Panc1 (cell line): ENCODE measurements at places on chromosomes 16 and 17.

GRCh38 chr17:69884846-69885245, 190.2 kb upstream of the KCNJ16 start:
- no peak overlapping the region for H3K27ac ChIP-seq
- no peaks in the 10 kb centered on the region for H3K36me3 ChIP-seq
- H3K4me3 ChIP-seq: no peak overlapping the region
- no peak for DNase-seq
- H3K27me3 ChIP-seq: no peaks in the 10 kb centered on the region

- H3K36me3 ChIP-seq: no peaks in the 10 kb centered on the region; the same call in 1 of the 2 replicates
- no peak for DNase-seq
- no peaks in the 10 kb centered on the region for H3K27me3 ChIP-seq
- H3K27ac ChIP-seq: no peak overlapping the region
- H3K4me3 ChIP-seq: no peak overlapping the region
Measured at GRCh38 chr16:22357635-22357971, 16.8 kb downstream of the CDR2 start.

DNA sequence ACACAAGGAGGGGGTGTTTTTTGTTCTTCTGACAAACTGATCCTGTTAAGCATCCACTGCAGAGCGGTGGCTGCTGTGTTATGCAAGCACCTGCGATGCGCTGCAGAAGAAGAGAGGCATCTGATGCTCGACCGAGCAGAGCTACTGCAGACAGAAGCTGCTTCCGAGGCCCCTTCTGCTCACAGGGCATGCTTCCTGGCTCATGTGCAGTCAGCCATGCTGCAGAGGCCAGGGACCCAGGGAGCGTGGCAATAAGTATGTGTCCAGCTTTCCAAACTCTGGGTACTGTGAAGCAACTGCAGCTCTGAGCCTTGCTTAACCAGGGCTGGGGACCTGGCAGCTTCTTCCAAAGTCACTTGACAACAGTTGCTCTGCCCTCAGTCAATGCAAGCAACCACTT, 448.6 kb upstream of the RBFOX1 start:
- DNase-seq: no peak
- H3K27ac ChIP-seq: no peak overlapping the region
- no peaks in the 10 kb centered on the region for H3K4me1 ChIP-seq
- no peaks in the 10 kb centered on the region for H3K27me3 ChIP-seq

DNA sequence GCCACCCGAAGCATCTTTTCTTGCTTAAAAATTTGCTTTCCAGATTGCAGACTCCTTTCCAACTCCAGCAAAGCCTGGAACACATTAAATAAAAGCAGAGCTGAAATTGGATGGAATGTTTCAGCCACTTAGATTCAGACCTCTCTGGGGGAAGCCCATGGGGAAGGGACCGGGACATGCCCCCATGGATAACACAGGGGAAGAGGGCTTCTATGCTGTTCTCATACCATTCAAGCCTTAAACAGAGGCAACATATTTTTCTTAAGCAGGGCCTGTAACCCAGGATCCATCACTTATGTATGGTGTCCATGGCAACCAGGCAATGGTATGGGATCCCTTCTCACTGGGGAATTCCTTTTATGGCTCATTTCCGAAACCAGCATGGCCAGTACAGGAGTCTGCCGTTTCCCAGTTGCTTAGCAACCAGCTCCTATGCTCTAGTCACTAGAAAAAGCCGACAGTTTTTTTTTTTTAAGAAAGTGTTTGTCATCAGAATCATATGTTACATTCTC, 62.0 kb upstream of the MARCHF10 start:
- DNase-seq: no peak
- H3K36me3 ChIP-seq: no peaks in the 10 kb centered on the region
- H3K27me3 ChIP-seq: no peaks in the 10 kb centered on the region
- H3K4me1 ChIP-seq: no peaks in the 10 kb centered on the region
- no peak overlapping the region for H3K27ac ChIP-seq
- H3K4me3 ChIP-seq: no peak overlapping the region

GRCh38 chr16:54178478-54178976, 108.1 kb downstream of the IRX3 start:
- H3K4me1 ChIP-seq: no peaks in the 10 kb centered on the region
- no peak overlapping the region for H3K27ac ChIP-seq
- no peaks in the 10 kb centered on the region for H3K27me3 ChIP-seq
- H3K36me3 ChIP-seq: no peaks in the 10 kb centered on the region
- DNase-seq: no peak
- H3K4me3 ChIP-seq: no peak overlapping the region

GRCh38 chr16:58605562-58605961, 24.1 kb downstream of the CNOT1 start:
- H3K4me3 ChIP-seq: no peak overlapping the region
- no peak overlapping the region for H3K27ac ChIP-seq
- no peaks in the 10 kb centered on the region for H3K27me3 ChIP-seq
- no peaks in the 10 kb centered on the region for H3K36me3 ChIP-seq
- H3K4me1 ChIP-seq: peaks cover 7% of the 10 kb centered on the region

DNA sequence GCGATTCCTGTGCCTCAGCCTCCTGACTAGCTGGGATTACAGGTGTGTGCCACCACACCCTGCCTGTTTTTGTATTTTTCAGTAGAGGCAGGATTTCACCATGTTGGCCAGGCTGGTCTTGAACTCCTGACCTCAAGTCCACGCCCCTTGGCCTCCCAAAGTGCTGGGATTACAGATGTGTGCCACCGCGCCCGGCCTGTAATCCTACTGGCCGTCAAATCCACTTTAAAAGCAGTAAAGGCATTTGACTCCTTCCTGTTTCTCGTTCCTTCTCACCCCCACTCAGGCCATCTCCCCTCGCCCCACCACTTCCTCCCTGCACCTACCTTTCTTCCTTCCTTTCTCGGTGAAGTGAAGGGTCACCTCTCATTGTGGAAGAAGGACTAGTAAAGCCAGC, 69.4 kb upstream of the CREBBP start:
- no peak overlapping the region for H3K4me3 ChIP-seq
- peaks cover 15% of the 10 kb centered on the region for H3K4me1 ChIP-seq
- H3K27me3 ChIP-seq: no peaks in the 10 kb centered on the region
- H3K27ac ChIP-seq: no peak overlapping the region
- H3K36me3 ChIP-seq: no peaks in the 10 kb centered on the region

- no peak overlapping the region for H3K4me3 ChIP-seq
- no peaks in the 10 kb centered on the region for H3K4me1 ChIP-seq
- no peaks in the 10 kb centered on the region for H3K27me3 ChIP-seq
Measured at GRCh38 chr17:68973098-68973846, 18.1 kb upstream of the ABCA8 start.
